Colonic mucosa (tissue), 4 donors: ENCODE measurements at places on chromosomes 7 and 10.

DNA sequence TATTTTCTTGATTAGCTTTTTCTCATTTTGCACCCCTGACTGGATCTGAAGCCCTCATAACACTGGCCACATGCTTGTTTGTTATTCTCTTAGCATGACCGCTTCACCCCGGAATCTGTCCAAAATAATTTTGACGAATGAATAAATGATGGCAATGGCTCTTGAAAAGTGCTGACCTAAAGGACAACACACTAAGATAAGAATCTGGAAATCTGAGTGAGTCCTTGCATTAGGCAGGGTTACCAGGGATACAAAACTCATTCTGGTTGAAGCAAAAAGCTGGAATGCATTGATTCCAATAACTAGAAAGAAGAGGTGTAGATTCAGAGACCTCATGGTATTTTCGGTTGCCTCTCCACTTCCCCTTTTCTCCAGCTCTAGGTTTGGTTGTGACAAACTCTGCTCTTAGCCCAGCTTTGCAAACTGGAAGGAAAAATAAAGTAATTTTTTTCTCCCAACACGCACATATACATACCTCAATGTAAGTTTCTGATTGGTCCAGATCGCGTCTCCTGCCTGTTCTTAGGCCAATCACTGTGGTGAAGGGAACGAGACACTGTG lies 157.4 kb downstream of the SKIDA1 start:
- DNase-seq, result no peak

DNA sequence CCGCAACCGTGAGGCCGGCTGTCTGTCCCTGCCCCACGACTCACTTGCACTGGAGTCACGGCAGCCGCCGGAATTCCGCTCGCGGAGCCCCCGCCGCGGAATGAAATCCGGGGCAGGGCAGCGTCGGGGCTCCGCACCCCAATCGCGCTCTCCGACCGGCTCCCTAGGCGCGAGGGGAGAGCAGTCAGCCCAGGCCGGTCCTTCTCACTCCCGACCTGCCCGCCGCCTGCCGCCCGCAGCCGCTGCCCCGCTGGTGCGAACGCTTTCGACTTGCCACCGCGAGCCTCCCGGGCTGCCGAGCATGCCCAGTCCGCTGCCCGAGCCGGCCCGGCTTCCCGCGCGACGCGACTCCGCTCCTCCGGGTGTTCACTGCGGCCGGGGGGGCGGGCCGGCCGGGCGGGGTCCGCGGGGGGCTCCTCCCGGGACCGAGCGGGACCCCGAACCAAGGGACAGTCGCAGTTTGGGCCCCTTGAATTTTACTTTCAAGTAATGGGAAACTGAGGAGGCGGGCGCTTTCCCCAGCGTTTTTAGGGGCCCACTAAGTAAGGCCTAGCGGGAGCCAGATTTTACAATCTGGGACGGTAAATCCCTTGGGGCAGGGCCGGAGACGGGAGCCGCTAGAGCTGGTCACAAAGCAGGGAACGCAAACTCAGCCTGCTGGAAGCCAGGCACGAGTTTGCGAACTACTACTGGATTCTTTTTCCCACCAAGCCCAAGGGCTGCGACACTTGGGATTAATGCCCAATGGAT lies at the start of gene SGMS1:
Gene SGMS1, minus strand, starts transcription at position 294 of the 750 bp plus-strand sequence. CDS start 279,842 bp downstream, outside the sequence.
- peak; percentile 86 for DNase-seq

GRCh38 chr7:142717453-142717852 lies 31.8 kb upstream of the PRSS1 start:
- no peak for DNase-seq

DNA sequence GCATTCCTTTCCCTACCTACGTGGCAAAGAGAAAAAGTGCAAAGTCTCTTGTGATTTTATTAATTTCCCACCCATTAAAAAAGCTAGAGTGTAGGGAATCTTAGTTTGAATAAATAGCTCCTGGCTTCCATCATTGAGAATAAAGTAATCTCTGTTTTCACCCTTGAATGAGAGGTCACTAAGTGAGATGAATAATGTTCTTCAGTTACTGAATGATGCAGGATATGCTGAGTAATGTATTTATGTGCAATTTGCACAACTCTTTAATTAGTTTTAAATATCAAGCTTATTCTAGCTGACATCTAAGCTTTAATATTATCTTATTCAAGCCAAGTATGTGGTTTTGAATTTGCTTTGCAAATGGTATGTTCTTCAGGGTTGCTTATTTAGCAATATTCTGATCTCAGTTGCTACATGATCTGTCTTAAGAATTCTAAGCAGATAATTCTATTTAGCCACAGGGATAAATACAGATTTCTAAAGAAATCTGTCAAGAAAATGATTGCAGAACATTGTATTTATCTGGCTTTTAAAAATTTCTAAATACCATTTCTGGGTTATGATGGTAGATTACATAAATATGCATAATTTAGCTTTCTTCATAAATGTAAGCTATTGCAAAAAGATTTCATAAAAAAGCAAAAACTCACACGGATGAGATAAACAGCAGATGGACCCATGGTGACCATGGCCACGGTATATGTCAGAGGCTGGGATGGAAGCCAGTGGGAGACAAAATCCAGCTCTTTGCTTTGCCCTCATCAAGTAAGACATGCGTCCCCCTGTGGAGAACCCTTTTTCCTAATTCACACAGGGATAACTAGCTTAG lies 141.0 kb downstream of the MACC1 start:
- DNase-seq, result no peak

DNA sequence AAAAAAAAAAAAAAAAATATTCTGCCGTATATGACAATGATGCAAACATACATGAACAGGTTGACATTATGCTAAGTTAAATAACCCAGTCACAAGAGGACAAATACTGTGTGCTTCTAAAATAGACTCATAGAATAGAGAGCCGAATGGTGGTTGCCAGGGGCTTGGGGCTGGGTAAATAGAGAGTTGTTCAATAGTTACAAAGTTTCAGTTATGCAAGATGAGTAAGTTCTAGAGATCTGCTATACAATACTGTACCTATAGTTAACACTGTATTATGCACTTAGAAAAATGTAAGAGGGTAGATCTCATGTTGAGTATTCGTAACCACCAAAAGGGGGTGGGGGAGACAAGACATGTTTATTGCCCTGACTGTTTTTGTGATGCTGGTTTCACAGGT lies 77.1 kb upstream of the GNAI1 start:
- DNase-seq, result no peak

GRCh38 chr10:91034042-91034441 lies 113.2 kb upstream of the ANKRD1 start:
- no peak for DNase-seq

GRCh38 chr7:107076781-107077698 lies 32.5 kb downstream of the PRKAR2B start:
- DNase-seq, result no peak
